Left ventricle myocardium superior (tissue), 1 donor: ENCODE measurements at places on chromosomes 5 and 9. TPM values are rescaled to one million over a fixed set of nuclear protein-coding genes. Genes with fewer than 3 reads are reported as not detected.
A peak's percentile ranks its signal among the peaks of the same experiment; 100 is the strongest.

The PCDHGB3 gene
- 7.2 TPM for total RNA-seq

The MLANA gene
- not detected for total RNA-seq

The RASGRF2 gene
- total RNA-seq, result 6.5 TPM

The LCP2 gene
- total RNA-seq, result 7.1 TPM

The FAF2 gene
- 16.2 TPM for total RNA-seq

The PLPP7 gene
- total RNA-seq, result 127 TPM

The ORM2 gene
- total RNA-seq, result not detected

The HAPLN1 gene
- 0.05 TPM for total RNA-seq

The FAM221B gene
- not detected for total RNA-seq

The CSNK1A1 gene
- total RNA-seq, result 214 TPM

The ESM1 gene
- total RNA-seq, result not detected

GRCh38 chr5:131260895-131261294 is 3.0 kb upstream of the CDC42SE2 start:
- DNase-seq, result no peak

GRCh38 chr9:106962122-106962521 is 99.2 kb downstream of the ZNF462 start:
- no peak for DNase-seq

- no peak for DNase-seq
Observed at GRCh38 chr5:159921721-159922120, 5.4 kb downstream of the ADRA1B start.

DNA sequence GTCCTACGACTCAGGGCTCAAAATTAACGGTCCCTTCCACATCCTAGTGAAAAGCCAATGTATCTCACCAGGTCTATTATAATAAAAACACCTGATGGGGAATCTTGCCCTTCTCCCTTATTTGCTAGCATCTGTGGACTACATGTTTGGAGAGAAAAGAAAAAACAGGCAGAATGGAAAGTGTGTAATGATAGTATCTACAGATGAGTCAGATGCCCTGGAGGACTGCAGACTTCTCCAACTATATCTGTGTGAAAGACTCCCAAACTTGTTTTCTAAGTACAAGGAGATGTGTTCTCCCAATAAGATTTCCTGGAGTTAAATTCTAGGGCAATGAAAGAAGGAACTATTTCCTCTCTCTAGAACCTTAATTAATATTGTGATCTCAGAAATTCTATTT is 66.0 kb downstream of the FOXB2 start:
- DNase-seq, result no peak

GRCh38 chr5:117204404-117204803 is 629.8 kb upstream of the SEMA6A start:
- no peak for DNase-seq

- DNase-seq, result no peak
Observed at GRCh38 chr5:57298985-57299491, 125.2 kb downstream of the GPBP1 start.

- no peak for DNase-seq
Observed at GRCh38 chr5:158162026-158162425, 303.1 kb upstream of the CLINT1 start.

DNA sequence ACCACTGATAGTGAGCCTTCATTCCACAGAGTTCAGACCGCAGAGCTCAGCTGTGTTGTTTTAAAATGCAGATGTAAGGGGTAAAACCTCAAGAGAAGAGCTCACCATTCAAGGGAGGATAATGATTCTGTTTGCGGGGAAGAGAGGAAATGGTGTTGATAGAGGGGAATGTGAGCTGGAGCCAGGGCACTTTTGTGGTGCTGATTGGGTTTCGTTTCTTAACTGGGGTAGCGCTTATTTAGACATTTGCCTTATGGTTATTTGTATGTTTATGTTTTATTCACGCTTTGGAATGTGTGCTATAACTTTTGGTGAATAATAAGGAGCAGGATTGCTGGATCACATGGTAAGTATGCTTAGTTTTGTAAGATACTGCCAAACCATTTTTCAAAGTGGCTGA is 42.5 kb downstream of the STXBP1 start:
- DNase-seq, result no peak

GRCh38 chr9:127919253-127919815 is 2.5 kb upstream of the ST6GALNAC4 start:
- peak; percentile 84 for DNase-seq

- no peak for DNase-seq
Observed at GRCh38 chr5:176665517-176665916, 18.2 kb downstream of the TSPAN17 start.
